Panc1 (cell line): ENCODE measurements at places on chromosomes 4 and X.

DNA sequence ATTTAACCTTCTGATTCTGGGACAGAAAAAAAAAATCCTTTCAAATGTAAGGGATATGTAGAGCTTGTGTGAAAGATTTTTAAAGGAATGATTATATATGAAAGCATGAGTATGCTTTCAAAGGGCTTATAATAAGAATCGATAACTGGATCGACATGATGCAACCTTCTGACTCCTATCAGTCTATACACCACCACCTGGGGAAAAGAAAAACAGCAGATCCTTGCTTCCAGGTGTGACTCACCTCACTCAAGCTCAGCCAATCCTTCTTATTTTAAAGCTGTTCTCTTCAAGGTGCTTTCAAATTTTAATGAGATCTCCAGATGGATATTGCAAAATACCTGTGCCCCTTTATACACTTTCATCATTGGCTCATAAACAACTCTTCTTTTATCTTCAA is 102.1 kb upstream of the EDNRA start:
- no peak for DNase-seq

GRCh38 chr4:171602638-171603355 is 210.4 kb upstream of the GALNTL6 start:
- no peak for DNase-seq

DNA sequence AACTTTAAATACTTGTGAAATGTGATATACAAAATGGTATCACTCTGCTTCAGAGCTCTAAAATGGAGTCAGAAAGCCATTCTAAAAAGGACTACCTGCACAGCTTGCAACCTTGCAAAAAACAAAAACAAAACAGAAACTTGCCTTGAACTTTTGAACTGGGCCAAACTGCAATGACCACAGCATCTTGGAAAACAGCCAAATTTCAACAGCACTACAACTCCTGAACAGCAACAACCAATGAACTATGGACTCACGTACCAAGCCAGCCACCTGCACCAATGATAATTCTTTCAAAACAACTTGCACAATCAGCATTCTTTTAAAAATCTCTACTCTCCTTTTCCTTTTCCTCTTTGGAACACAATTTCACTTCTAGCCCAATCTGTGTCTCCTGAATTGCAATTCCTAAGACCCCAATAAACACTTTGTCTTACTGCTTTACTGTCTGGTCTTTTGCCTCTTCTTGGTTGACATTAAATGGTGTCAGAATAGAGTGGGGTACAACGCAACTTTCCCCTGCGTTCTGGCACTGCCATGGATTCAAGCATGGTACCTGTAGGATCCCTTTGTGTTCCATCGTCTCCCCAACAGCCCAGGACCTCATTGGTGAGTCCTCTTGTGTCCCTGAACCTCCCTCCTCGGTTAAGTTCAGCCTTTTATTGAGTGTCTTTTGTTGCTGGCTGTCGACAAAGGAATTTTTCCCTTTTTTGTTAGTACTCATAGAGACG is 35.7 kb upstream of the FMR1 start:
- no peak for DNase-seq

DNA sequence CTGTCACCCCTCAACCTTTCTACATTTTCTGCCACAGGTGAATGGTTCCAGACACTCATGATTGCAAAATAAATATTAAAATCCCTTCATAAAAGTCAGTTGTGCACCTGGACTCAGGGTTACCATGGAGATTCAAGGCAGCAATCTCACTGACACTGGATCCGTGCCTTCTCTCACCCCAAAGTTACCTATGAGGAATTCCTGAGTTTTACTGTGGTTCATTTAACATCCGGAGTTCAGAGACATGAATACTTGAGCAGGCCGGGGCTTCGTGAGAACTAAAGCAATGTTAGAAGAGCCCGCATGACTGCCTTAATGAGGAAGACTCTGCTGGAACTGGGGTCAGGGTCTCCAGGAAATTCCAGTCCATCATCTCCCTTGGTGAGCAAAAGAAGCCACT is 12.5 kb upstream of the CLNK start:
- DNase-seq, result no peak

DNA sequence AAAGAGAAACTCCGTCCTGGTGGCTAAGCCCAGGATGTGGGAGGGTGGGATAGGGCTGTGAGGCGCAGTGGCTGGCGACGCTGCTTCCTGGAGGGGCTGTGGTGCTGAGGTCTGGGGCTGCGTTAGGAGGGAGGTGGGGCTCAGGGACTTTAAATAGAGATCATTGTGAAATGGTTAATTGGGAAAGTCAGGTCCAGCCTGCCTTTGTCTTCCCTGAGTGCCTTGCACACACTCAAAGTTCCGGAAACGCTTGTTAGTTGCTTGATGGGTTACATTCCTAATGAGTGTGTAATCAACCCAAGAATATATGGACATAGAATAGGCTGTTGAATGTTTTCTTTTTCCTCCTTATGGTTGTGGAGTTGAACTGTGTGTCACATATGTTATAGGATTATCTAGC is 55.7 kb upstream of the CLDN34 start:
- DNase-seq, result no peak

GRCh38 chrX:23766650-23767551 is 16.1 kb upstream of the SAT1 start:
- DNase-seq, result no peak

DNA sequence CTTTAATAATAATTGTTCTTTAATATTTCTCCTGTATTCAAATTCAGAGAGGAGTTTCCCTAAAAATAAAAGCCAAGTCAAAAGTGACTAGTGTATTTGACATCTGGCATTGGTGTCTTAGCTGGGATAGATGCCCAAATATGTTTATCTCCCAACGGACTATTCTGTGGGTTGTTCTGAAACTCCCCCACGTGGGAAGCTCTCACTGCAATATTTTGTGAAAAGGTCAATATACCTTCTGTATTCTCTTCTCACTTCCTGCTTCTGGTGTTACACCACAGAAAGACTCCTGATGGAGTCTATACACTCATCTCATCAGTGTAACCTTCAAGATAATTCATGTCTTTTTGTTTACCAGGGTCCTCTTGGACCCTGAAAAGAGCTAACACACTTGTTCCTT is 2052.8 kb upstream of the TENM3 start:
- DNase-seq, result no peak

- DNase-seq, result no peak
Observed at GRCh38 chr4:19472666-19473065, 779.0 kb upstream of the SLIT2 start.

DNA sequence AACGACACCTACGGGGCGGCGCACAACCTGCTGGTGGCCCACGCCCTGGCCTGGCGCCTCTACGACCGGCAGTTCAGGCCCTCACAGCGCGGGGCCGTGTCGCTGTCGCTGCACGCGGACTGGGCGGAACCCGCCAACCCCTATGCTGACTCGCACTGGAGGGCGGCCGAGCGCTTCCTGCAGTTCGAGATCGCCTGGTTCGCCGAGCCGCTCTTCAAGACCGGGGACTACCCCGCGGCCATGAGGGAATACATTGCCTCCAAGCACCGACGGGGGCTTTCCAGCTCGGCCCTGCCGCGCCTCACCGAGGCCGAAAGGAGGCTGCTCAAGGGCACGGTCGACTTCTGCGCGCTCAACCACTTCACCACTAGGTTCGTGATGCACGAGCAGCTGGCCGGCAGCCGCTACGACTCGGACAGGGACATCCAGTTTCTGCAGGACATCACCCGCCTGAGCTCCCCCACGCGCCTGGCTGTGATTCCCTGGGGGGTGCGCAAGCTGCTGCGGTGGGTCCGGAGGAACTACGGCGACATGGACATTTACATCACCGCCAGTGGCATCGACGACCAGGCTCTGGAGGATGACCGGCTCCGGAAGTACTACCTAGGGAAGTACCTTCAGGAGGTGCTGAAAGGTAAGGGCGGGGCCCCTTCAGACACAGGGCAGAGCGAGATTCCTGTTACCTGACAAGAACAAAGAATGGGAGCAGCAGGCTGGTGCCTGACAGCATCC is 11.7 kb downstream of the RPL9 start:
- no peak for DNase-seq

DNA sequence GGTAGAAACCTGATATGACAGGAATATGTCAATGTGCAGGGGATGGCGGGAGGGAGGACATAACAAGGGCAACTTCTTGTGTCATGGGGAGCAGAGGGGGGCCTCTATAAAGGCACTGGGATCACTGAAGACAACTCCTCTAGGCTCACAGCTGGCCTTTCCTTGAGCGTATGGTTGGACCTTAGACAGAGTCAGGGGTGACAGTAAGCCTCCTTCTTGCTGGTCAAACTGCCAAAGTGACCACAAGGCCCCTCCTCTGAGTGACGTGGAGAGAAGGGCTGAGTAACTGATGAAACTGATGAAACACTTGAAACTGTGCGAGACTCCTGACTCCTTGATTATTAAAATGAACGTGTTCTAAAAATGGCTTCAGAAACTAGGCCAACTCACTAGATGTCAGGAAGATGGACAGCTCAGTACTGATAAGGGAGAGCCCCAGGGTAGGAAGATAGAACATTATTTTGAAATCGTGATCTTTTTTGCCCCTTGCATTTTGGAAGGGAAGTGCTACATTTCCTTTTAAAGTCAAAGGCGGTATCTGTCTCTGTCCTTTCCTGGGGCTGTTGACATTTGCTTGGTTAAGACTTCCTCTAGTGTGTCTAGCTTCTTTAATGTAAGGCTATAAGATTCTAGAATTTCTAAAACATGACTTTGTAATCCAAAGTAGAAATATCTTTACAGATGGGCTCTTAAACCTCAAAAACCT is 1.6 kb downstream of the RAB33A start:
- no peak for DNase-seq

GRCh38 chr4:133379681-133380438 is 230.8 kb downstream of the PCDH10 start:
- DNase-seq, result no peak

GRCh38 chr4:83283181-83283580 is 1.4 kb downstream of the COQ2 start:
- DNase-seq, result no peak

GRCh38 chr4:57412259-57413054 is 302.3 kb upstream of the IGFBP7 start:
- no peak for DNase-seq

DNA sequence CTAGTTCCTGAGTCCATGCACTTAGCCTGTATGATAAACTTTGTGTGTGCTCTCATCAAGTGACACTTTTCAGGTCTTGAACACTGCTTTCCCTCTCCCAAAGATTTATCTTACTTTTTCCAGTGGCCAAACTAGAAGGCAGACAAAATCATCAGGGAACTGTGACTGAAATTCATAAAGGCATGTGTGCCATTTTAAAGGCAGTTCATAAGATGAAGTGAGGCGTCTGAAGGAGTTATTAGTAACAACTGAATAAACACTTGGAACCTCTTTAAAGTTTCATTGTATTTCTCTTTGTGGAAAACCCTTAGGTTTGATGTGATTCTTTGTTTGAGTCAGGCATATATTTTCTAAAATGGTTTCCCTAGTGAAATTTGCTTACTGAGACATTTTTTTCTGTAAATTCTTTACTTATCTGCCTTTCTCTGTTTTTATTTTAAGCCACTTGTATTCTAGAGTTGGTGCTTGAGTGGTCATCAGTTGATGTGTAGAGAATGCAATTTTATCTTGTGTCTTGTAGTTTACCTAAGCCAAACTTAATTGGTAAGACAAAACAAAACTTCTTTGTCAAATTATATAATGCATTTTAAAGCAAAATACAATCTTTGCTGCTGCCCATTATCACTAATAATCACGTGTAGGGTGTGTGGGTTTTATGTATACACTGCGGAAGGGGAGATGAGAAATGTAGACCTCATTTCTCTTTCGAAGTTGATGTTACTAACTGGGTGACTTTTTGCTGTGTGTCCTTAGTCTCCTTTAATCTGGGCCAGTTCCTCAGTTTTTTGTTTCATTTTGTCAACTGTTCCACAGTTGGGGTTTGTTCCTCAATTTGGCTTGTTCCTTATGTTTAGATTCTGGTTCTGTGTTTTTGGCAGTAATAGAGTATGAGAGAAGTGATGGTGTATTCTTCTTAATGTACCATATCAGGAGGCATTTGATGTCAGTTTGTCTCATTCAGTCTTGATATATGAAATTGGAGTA is 56.8 kb downstream of the RBPJ start:
- no peak for DNase-seq

- no peak for DNase-seq
Observed at GRCh38 chr4:41144812-41145211, 69.5 kb downstream of the APBB2 start.

DNA sequence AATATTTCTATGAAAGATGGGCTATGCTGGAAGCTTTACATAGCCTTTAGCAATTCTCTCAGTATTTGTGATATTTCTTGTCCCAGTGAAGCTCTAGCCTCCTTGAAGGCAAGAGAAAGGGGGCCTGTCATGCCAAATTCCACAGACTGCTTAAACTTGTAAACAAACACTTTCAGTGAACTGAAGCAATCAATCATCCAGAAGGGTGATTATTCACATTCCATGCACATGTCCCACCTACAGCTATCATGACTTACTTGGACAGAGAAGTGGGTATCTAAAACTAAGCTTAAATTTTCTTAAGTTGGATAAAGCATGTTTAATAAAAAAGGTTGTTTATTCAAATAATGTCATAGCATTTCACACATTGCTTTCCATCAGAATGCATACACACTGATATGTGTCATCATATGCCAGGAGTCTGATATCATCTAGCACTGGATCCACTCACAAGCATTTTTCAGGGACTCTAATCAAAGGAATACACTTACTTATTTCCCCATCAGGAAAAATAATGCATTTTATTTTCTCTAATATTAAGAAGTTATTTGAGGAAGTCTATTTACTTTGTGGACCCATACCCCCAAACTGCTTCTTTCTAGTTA is 1.2 kb upstream of the FSTL5 start:
- DNase-seq, result no peak

GRCh38 chr4:14924076-14924811 is 78.0 kb upstream of the CPEB2 start:
- no peak for DNase-seq

DNA sequence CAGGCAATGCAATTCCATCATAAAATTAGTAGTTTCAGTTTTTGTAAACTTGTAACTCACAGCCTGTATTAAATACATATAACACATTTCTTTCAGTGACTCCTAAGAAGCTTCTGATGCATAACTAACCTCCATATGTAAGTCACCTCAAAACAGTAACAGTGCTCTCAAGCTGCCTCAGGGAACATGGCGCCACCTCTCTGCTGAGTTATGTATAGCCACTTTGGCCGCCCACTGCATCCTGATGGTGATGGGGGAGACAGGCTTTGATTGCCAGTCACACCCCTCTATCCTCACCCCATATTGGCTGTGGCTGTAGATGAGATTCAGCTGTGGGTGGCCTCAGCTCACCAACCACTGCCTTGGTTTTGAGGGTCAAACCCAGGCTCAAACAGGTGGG is 54.3 kb downstream of the LRBA start:
- DNase-seq, result no peak

GRCh38 chrX:22081475-22082092 is 49.5 kb downstream of the PHEX start:
- peak; percentile 2 for DNase-seq
